Stimulated activated CD4-positive, alpha-beta T cell treated with anti-CD3 and anti-CD28 coated beads, TNF-alpha, amount 100 ng/mL, for 4 hours (primary cell): ENCODE measurements at places on chromosomes 5 and 9.

DNA sequence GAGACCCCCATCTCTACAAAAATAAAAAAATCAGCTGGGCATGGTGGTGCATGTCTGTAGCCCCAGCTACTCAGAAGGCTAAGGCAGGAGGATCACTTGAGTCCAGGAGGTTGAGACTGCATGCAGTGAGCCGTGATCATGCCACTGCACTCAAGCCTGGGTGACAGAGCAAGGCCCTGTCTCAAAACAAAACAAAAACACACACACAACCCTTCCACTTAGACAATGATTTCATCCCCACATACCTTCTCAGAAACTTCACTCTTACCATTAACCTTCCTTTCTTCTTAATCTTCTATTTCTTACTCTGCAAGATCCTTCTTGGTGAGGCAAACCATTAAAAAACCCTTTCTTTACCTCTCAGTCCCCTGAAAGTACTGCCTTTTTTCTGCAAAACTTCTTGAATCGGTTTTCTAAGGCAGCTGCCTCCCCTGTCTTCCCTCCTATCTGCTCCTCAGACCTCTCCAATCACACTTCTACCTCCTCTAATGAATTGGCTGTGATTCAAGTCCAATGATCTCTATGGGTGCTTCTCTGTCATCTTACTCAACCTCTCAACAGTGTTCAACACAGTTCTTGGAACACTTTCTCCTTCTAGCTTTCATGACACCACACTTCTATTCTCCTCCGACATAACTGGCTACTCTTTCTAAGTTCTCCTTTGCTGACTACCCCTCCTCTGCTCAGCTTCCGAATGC is 47.3 kb downstream of the PFDN1 start:
- DNase-seq: no peak

DNA sequence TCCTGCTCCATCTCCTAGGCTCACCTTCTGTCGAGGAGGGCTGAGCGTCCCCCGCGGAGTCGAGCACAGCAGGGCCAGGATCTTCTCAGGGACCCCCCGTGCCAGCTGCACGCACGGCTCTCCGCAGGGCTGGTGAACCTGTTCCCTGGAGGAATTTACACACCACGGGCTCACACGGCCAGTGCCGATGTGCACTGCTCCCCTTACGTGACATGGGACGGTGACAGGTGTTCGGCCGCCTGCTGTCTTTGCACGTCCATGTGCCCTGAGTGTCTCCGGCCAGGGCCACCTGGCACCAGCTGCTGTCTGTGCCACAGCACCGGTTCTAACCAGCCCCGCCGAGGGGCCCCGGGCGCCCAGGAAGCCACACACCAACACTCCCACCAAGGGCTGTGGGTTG is 8.7 kb upstream of the AGPAT2 start:
- no peak for DNase-seq

- DNase-seq: no peak
Observed at GRCh38 chr5:78467752-78468357, 107.4 kb downstream of the SCAMP1 start.

DNA sequence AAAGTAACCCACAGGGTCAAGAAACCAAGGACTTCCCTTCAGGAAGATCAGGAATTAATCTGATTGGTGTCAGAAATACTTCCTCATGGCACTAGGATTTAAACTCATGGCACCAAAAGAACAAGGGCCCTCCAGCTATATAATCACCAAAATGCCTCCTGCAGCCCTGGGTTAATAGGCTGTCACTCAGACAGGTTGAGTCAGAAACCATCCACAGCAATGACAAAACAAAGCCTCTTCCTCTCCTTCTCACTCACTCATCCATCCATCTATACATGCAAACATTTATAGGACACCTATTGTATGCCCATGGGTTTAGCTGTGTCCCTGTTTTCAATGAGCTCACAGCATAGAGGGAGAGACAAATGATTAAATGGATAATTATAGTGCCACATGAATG is 62.5 kb upstream of the SPOCK1 start:
- DNase-seq: no peak

- DNase-seq: no peak
Observed at GRCh38 chr9:28678097-28678496, 1104.8 kb upstream of the C9orf72 start.

DNA sequence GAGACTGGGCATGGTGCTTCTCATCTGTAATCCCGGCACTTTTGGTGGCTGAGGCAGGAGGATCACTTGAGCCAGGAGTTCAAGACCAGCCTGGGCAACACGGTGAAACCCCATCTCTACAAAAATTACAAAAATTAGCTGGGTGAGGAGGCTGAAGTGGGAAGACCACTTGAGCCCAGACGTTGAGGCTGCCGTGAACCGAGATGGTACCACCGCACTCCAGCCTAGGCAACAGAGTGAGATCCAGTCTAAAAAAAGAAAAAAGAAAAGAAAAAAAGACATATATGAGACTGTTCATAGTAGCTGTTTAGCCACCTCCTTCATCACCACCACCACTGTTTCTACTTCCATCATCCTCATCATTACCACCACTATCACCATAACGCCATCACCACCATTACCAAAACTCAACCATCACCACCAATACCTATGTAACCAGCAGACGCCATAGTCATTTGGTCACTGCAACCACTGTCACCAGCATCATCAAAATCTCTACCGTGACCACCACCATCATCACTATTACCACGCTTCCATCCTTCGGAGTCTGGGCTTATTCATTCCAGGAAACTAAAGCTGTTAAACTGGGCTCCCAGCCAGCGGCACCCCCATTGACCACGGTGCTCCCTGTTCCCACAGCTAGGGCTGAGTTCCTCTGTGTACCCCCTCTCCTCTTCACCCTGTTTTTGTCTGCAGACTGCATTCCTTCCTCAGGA is 8.4 kb upstream of the KIF12 start:
- no peak for DNase-seq

- peak; percentile 23 for DNase-seq
Observed at GRCh38 chr5:163564321-163564938, 59.0 kb downstream of the MAT2B start.

GRCh38 chr5:18920966-18921365 is 1067.0 kb downstream of the CDH18 start:
- DNase-seq: no peak

DNA sequence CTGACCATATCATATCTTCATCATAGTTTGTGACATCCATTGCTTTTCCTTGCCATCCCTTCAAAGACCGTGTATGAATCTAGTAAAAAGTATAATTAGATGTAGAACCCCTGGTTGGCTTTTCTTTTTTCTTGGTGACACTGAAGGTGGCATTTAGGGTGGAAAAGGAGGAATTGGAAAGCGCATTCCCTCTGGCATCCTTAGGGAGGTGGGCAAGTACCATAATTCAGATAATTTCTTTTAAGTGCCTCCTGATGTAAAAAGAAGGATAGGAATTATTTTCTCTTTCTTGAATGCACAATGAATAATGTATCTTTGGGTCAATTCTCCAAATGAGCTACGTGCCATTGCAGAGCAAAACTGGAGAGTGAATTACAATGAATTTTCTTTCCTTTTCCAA is 73.2 kb upstream of the SMARCA2 start:
- DNase-seq: no peak
